ENCODE measurements at places on chromosomes 2 and 18.

GRCh38 chr2:48714245-48714644, 41.3 kb downstream of the LHCGR start:
- no peak for DNase-seq

DNA sequence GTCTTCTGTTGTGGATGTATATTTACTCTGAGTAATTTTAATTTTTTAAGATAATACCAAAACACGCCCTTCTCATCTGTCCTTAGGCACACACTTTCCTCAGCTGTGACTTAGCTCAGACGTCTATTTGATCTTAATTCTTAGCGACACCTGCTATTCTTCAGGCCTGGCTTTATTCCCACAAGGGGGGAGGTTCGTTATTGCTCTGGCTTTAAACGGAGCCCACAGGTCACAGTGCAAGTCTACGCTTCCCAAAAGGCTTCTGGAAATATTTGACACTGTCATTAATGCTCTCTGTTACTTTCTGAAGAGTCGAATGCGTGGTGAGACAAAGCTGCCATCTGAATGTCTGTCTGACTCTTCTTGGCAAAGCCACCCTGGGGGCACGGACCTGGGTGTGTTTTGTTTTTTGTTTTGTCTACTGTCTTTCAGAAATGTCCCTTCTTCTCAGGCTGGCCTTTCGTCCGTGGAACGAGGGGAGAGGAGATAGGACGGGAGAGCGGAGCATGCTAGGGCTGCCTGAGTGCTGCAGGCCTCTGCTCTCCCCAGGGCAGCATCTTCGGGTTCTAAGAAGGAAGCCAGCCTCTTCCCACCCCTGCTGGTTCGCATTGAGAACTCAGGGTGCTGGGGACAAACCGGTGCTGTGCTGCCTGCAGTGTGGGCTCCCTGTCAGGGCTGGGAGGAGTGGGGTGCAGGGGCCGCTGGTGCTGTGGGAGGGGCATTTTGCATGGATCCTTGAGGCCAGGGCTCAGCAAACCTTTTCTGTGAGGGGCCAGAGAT, 61.9 kb downstream of the ASAP2 start:
- DNase-seq: no peak

DNA sequence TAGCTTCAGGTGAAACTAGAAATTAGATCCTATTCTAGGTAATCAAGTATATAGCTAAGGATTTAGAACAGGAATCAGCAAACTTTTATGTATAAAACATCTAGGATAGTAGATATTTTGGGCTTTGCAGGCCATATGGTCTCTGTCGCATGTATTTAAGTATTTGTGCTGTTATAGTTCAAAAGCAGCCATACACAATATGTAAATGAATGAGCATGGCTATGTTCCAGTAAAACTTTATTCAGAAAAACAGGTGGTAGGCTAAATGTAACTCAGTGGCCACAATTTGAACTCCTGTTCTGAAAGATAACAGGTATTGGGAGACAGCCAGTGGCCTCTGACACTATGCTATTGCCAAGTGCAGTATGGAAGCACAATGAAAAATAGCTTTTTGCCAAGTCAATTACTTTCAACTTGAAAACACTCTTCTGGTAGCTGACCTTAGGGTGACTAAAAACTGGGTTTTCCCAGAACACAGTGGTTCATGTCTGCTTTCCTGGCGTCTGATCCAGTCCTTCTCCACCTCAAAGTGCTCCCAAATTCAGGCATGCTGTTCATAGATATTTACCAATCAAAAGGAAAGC, 304.7 kb upstream of the SYT4 start:
- no peak for DNase-seq

DNA sequence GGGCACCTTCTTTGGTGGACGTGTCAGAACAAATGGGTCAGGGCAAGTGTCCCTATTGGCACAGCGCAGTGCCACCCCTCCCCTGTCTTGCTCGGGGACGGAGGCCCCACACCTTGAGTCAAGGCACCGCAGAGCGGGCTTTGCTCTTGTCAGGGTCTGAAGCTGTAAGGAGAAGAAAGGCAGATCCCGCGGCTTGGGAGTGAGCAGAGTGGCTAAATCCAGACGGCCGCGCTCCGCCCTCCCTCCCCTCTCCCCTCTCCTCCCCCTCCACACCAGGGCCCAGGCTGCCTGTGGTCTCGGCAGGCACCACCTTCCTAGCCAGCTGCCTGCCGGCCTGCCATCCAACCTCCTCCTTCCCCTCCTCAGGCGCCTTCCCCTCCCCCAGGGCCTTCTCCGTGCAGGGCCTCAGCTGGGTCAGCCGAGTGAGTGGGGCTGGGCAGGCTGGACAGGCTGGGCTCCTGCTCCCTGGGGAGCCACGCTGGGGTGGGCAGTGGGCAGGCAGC, 25.8 kb downstream of the SPEG start:
- DNase-seq: no peak

DNA sequence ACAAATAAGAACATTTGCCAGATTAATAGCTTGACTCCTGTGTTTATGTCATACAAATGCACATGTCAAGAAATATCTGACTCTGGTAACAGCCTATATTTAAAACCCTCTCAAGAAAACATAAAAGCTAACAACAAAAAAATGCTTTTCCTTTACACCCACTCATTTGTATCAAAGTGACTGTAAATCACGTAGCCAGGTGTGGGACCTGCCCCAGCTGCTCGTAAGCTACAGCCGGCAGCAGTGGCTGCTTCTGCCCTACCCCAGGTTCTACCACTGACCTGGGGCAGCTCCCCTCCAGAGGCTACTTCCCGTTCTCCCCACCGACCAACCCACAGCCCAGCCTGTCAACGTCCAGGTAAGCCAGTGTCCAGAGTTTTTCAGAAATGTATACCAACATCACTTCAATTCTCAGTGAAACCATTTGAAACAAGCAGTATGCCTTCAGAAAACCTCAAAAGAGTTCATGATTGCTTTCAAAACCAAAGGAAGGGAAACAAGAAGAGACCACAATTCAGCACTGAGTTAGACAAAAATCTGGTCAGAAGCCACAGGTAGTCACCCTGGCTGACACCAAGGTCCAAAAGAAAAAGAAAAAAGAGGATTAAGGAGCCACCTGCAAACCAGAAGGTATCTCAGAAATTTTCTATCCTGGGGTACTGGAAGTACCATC, 40.4 kb downstream of the KIDINS220 start:
- DNase-seq: no peak

DNA sequence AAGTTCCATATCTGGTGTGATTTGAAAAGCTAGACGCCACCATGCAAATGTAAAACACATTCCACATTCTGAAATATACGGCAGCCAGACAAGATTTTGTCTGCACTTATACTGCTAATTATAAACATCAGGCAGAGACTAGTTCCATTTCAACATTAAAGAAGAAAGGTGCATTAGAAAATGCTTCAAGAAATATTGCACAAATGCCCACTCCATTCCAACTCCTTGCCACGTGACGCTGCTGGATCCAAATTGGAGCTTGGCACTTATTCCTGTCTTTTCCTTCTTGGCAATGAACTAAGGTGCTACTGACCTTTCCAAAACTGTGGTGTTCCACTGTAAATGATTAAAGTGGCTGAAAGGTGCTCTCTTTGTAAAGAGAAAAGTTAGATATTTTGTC, 6.3 kb downstream of the COL6A3 start:
- DNase-seq: no peak

DNA sequence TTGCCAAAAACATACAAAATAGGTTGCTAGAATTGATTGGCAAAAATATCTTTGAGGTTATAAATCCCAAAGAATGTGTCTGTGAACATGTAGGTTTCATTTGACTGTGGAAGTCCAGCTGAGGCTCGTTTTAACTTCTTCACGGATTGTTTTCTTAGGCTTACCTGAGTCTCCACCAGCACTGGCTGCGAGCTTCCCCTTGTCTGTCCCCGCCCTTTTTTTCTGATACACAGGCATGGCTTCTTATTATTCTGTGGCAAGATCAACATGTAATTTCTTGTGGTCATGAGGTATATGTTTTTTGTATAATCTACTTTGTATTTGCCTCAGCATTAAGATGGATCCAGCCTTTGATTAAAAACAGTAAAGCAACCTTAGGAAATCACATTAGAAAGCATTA, 7.2 kb upstream of the SLC40A1 start:
- no peak for DNase-seq

DNA sequence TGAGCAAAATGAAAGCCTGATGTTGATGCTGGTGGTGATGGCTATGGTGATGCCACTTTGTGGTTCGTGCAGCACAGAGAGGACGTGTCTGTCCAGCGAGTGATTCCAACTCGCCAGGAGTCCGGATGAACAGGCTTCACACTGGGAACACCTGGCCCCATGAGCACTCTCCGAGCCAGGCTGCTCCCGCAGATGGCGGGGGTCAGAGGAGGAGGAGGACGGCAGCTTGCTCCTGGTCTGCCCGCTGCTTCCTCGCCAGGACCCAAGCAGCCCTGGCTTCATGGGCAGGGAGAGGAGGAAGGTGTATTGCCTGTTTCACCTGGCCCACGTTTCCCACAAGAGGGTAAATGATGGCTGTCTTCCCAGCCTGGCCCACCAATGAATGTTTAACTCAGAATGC, 121.6 kb downstream of the MTCL1 start:
- no peak for DNase-seq

DNA sequence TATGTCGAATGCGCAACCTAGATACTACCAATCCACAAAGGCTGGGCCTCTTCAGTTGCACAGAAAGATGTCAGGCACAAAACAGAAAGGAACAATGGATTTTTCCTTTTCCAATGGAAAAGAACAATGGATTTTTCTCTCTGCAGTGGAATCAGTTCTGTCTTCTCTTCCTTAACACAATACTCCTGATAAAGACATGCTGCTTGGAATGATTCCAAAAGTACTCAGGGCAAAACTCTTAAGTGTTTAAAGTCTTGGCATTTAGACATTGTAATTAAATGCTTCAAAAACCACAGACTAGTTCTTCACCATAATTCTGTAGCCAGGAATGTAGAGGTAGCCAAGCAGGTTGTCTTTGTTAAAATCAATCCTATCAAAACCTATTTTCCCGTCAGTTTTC, 46.7 kb upstream of the FLACC1 start:
- peak; percentile 79 for DNase-seq

GRCh38 chr18:12052866-12053265, 40.8 kb upstream of the ANKRD62 start:
- DNase-seq: no peak

DNA sequence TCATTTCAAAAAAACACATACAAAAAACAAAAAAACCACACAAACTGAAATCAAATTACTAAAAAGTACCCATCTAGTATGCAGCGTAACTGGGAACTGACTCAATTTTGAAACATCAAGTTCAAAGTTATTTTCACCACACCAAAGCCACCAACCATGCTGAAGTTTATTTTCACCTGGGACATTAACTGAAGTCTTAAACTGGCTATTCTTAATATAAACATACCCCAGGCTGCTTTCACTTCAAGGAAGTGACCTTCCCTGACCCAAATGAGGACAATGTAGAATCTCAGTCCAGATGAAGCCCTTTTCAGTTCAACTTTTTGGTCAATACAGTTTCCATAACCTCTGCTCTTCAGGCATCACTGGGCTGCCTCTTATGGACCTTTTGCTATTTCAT, 84.6 kb downstream of the PIGN start:
- DNase-seq: no peak

GRCh38 chr2:72108121-72108520, 39.5 kb downstream of the CYP26B1 start:
- DNase-seq: peak; percentile 47

GRCh38 chr18:3725115-3725514, 275.1 kb downstream of the TGIF1 start:
- DNase-seq: no peak

DNA sequence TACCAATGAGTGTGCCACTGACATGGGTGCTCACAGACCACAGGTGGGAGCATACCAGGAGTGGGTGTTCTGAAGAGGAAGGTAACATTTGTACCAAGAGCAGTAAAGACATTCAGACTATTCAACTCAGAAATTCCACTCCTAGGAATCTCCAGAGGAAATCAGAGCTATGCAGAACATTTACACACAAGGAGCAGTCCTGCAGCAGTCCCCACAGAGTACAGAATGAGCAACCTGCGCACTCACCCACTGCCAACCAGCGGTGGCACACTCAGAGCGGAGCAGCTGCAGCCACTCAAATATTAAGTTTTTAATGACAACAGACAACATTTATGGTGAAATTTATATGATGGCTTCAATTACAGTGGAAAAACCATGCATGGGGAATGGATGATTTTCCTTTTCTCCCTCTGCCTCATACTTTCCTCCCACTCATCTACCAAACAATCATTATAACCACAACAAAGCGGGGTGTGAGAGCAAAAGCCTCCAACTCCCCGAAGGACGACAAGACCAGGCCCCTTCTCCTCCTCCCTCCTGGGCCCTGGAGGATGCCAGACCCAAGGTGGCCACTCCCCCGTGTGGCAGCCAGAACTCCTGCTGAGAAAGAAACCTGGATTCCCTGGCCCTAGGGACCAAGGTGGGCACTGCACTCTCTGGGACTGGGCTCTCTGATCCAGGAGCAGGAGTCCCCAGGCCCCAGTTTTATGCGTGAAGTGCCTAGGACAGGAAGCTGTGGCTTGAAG, 5.4 kb downstream of the HS6ST1 start:
- DNase-seq: no peak

GRCh38 chr2:238743243-238744065, 104.4 kb upstream of the TWIST2 start:
- DNase-seq: no peak

DNA sequence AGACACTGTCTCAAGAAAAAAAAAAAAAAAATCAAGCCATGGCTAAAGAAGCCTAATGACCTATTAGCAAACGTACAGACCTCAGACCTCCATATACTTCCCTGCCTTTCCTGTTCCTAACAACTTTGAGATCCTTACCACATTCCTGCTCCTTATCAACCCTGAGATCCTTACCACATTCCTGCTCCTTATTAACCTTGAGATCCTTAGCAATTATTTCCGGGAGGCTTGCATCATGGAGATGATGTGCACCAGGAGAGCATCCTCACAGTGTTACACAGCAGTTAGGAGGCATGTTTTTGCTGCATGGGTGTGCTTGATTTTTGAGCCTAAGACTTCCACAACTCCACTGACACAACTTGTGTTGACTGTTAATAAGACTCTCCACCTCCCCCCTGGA, 54.6 kb upstream of the RASGRP3 start:
- no peak for DNase-seq

GRCh38 chr2:127365211-127365643, 22.5 kb downstream of the MAP3K2 start:
- no peak for DNase-seq

GRCh38 chr2:20661421-20662307, 5.3 kb upstream of the GDF7 start:
- peak; percentile 69 for DNase-seq

GRCh38 chr2:86543335-86543734, 19.9 kb downstream of the CHMP3 start:
- no peak for DNase-seq

DNA sequence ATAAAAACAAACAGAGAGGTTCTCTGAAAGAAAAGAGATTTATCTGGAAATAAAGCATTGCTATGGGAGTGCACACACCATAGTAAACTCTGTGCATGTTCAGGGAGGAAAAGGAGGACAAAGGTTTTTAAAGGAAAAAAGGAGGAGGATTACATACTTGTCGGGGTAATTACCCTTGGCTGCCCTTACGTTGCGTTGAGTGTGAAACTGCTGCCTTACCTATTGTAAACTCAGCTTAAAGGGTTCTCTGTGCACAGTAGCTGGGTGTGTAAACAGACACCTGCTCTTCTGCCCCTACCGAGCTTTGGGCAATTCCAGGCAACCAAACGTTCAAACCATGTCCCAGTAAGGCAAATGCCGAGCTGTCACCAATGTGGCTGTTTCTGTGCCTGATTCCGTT, 29.6 kb upstream of the PXDN start:
- no peak for DNase-seq

- peak; percentile 54 for DNase-seq
Observed at GRCh38 chr18:45652303-45653080, 37.2 kb downstream of the SLC14A2 start.

- DNase-seq: no peak
Observed at GRCh38 chr2:88032070-88032702, 15.8 kb upstream of the RNU2-63P start.

- no peak for DNase-seq
Observed at GRCh38 chr2:205925373-205926337, 160.3 kb downstream of the INO80D start.
